ENCODE measurements at places on chromosomes 11 and 22.

- DNase-seq = no peak
These were observed 1.4 kb downstream of the MADD start for GRCh38 chr11:47271328-47271727.

DNA sequence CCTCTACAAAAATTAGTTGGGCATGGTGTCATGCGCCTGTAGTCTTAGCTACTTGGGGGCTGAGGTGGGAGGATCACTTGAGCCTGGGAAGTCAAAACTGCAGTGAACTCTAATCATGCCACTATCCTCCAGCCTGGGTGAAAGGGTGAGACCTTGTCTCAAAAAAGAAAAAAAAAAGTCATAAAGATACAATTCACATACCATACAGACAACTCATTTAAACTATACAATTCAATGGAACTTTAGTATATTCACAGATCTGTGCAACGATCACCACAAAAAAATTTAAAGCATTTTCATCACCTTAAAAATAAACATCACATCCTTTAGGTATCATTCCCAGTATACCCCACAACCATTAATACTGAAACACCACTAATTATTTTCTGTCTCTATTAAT, 201.2 kb downstream of the PGR start:
- DNase-seq = no peak

DNA sequence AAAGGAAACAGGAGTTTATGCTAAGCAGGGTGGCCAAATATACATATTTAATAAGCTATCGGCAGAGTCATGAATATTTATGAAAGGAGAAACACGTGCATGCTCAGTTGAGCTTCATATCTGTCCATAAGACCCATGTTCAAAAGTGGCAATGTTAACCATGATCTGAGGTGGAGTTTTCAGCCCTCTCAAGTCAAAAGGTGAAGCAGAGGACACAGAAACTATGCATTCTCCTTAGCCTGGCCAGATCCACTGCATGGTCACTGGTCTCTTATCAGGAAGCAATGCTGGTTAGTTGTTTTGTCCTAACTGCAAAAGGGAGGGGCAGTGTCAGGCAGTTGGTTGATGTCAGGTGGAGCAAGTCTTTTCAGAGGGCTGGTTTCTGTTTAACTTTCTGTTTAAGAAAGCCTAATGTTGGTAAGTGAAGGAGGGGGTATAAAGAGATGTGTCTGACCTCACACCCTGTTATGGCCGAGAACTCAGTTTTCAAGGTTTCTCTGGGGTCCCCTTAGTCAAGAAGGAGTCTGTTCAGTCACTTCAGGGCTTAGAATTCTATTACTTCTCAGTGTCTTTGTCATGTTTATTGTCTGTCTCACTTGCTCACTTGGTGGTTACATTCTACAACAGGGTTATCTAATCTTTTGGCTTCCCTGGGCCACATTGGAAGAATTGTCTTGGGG, 5.5 kb upstream of the SELENOH start:
- DNase-seq = no peak

DNA sequence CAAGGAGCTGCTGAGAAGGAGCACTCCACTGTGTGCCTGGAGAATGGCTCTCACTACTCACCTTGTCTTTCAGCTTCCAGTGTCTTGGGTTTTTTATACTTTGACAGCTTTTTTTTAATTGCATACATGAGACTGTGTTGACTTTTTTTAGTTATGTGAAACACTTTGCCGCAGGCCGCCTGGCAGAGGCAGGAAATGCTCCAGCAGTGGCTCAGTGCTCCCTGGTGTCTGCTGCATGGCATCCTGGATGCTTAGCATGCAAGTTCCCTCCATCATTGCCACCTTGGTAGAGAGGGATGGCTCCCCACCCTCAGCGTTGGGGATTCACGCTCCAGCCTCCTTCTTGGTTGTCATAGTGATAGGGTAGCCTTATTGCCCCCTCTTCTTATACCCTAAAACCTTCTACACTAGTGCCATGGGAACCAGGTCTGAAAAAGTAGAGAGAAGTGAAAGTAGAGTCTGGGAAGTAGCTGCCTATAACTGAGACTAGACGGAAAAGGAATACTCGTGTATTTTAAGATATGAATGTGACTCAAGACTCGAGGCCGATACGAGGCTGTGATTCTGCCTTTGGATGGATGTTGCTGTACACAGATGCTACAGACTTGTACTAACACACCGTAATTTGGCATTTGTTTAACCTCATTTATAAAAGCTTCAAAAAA, 72.6 kb downstream of the NCAPD3 start:
- no peak for DNase-seq

- peak; percentile 62 for DNase-seq
These were observed 1.2 kb downstream of the ARHGEF17 start for GRCh38 chr11:73308961-73309919.

DNA sequence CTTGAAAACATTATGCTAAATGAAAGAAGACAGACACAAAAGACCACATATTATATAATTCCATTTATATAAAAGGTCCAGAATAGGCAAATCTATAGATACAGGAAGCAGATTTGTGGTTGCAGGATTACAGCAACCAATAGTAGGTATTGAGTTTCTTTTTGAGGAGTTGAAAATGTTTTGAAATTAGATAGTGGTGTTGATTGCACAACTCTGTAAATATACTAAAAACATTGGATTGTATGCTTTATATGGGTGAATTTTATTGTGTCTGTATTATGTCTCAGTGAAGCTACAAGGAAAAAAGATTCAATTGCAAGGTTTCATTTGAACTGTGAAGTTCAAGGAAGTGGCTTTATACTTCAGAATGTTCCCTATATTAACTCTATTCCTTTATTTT, 3.0 kb upstream of the RRAS2 start:
- no peak for DNase-seq

DNA sequence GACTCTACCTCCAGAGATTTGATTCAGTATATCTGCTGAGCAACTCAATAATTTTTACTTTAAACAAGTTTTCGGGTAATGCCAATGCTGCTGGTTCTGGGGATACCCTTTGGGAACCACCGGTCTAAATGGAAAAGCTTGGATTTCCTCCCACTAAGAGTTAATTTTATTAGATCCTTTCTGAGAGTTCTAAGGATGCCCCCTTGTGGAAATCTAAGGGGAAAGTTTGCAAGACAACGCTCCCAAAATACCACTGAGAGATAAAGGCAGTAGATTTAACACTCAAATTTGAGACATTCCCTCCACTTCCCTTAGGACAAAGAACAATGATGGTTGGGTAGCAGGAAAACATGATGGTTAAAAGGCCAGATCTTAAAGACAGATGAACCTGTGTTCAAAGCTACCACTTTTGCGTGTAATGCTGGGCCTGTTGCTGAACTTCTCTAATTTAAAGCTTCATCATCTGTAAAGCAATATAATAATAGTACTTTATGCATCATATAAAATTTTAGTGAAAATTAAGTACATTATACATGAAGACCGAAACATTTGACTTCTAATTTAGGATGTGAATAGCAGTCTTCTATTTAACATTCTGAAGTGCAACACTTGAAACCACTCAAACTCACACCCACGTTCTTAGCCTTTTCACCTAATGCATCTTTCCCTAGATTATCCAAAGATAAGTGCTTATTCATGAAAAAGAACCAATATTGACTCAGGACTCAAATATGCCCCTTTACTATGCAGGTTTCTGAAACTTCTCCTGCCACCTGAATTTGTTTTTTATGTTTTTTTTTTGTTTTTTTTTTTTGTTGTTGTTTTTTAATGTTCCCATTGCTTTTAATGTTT, 110.1 kb upstream of the LUZP2 start:
- DNase-seq = no peak

DNA sequence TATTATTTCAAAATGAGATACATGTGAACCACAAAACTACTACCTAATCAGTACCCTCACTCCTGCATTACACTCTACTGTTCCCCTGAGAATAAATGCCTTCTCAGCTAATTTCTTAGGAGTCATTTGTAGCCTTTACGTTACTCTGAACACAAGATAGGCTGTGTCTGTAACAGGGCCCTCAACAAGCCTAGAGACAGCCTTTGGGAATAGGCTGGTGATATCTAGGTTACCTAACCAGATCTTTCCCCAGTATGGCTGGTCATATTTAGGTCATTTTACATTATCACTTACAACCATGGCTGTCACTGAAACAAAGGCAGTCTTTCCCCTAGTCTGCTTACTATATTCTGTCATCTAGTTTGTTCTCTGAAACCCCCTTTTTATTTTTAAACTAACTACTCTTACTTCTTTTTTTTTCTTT, 14.2 kb downstream of the ATM start:
- DNase-seq = no peak

DNA sequence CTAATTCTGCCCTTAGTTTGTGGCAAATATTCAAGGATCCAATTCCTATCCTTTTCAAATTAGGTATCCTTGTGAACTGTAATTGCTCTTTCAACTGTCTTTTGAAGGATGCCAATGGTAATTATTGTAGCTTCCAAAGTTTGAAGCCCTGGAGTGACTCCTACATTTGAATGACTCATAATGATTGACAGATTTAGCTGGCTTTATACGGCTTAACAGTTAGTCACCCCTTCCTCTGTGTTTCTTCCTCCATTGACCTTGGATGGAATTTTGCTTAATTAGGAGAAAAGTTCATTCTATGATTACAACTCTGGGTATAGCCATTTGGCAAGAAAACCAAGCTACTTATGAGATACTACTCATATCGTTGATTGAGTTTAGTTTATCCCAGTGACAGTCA, 639.3 kb upstream of the KIRREL3 start:
- no peak for DNase-seq

GRCh38 chr22:50204571-50204970, 3.8 kb downstream of the SELENOO start:
- DNase-seq = peak; percentile 55

DNA sequence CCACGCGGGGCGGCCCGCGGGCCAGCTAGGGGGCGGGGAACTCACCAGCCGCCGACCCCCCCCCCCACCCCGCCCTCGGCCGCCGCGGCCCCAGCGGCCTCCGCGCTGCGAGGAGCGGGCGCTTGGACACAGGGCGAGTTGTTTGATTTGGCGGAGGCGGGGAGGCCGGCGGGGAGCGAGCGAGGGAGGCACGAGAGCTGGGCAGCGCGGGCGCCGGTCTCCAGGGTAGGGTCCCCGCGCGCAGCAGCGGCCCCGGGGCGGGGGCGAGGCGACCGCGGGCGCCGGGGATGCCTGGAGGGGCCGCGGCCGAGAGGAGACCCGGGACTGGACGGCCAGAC, 64.4 kb downstream of the NAV2 start:
- no peak for DNase-seq

DNA sequence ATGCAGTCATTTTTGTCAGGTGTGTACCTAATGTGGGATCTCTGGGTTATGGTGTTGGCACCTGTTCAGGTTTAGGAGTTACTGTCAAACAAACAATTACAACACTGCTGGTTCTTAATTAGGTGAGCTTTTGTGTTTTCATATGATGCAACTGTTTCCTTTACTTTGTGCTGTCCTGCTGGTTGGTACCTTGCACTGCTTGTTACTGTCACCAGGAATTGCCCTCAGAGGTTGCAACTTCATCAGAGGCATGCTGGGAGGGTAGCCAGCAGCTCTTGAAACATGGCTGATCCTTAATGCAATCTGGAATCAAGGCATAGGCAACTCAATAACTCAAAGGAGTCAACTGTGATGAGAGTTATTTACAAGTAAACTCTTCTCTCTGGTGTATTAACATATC, 400.3 kb downstream of the MIAT start:
- no peak for DNase-seq

GRCh38 chr11:104343578-104343977, 179.6 kb upstream of the PDGFD start:
- DNase-seq = peak; percentile 8

DNA sequence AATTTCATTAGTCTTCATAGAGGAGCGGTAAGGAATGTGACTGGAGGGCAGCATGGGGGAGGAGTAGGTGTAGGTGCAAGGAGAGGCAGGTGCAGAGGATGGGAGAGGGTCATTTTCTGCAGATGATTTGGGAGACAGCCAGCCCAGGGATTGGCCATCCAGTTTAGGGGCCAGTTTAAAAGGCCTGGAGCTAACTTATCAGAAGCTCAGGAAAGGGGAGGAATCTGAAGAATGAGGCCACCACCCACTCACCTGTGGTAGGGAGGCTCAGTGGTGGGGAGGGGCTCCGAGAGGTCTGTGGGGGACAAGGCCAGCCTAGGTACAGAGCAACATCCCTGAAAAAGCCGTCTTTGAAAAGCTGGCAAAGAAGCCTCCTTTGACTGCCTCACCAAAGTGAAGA, 110.8 kb upstream of the TMEM45B start:
- DNase-seq = no peak

- DNase-seq = no peak
These were observed 34.1 kb upstream of the GLYATL1 start for GRCh38 chr11:58905011-58905720.

DNA sequence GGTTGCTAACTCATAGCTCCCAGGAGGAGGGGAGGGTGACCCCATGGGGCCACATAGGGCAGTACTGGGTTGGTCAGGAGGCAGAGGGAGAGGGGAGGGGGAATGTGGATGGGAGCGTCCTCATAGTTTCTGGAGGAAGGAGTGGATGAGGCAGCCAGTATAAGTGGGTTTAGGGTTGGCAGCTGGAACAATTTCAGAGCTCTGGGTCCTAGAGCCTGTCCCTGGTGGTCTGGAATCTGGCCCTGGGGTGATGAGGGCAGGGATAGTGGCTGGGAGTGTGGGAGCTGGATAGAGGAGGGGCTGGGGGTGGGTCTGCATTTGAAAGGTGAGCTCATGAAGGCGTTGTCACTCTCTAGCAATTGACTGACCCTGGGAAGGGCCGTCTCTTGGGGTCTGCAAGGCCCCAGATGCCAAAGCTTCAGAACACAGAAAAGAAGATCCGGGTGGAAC, 5.3 kb upstream of the MRGPRG start:
- DNase-seq = no peak

GRCh38 chr11:76797341-76798201, 14.4 kb downstream of the TSKU start:
- DNase-seq = no peak

DNA sequence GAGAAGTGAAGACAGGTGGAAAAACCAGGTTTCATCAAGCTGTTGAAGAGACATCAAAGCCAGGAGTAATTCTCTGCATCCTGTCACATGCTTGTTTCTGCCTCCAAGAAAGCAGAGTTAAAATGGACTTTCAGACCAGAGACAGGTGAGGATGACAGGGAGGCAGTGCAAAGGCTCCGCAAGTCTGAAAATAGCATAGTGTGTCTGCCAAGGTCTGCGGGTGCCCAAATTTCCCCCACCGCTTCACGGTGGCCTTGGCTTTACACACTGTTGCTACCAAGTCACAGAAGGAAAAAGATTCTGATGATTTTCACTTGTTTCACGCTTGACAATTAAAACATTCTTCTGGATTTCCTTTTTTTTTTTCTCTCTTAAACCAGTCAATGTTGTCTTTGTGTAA, 44.2 kb downstream of the SNX19 start:
- DNase-seq = no peak

All from inflammatory macrophage treated with lipopolysaccharide for 1 hour (primary cell).